Lower leg skin (tissue), 4 donors: ENCODE measurements at places on chromosomes 16 and 17.

- DNase-seq, result no peak
Observed at GRCh38 chr17:10756185-10756584, 26.4 kb upstream of the TMEM220 start.

DNA sequence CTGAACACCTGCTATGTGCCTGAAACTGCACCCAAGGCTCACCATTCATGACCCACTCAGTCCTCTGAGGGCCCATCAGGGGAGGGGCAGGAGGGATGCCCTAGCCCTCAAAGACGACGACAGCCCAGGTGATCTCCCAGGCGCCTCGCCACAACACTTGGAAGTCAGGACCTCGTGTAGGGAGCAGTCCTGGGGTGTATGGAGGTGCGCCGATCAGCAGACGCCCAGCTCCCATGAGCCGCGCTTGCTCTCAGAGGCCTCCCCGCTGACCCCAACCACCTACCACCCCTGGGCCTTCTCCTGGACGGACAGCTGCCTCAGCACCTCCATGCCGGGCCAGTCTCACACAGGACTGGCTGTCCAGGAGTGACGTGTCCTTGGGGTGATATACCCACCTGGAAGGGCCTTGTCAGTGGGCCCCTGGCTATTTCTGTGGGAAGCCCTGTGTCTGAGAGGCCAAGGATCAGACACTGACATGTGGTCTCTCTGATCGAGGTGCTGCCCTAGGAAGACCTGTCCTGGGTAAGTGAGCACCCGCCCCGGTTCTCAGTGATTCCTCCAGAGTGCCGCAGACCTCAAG, 26.7 kb downstream of the KDM8 start:
- DNase-seq, result no peak

DNA sequence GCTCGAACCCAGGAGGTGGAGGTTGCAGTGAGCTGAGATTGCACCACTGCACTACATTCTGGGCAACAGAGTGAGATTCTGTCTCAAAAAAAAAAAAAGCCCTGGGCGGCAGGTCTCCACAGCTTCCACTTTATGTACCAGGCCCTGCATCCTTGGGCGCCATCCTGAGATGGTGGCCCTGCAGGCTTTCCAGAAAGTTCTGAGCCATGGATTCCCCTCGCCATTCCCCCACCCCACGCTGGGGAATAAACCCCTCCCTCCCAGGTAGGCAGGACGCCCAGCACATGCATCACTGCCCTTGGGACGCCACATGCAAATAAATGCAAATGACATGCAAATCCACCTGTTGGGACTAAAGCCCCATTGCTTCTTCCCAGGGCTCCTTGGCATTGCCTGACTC, 13.8 kb upstream of the ZNF469 start:
- DNase-seq, result no peak

GRCh38 chr17:17947309-17947708, 24.9 kb downstream of the TOM1L2 start:
- DNase-seq, result no peak

DNA sequence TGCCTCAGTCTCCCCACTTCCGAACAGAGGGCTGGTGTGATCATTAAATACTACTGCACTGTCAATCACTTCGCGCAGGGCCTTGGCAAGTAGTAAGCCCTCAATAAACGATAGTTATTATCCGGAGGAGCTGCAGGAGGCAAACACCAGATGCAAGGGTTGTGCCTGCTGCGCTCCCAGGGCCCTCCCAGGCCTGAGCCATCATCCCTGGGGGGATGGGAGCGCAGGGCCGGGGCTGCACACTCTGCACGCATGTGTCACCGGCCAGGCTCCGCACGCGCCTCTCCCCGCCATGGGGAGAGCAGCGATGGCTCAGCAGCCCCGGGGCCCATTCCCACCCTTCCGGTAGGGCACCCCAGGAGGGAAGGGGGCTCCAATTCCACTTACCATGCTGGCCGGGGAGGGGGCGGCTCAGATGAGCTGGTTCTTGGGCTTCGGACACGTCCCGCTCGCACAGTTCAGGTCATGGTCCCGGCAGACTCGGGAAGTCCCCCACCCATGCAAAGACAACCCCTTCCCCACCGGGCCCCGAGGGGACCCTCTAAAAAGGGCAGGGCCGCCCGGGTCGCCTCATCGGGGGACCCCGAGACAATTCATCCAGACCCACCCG, 681 bp downstream of the XPO6 start:
- DNase-seq, result peak; percentile 93

- no peak for DNase-seq
Observed at GRCh38 chr16:29745121-29745852, 503 bp downstream of the C16orf54 start.
